GM12878 (cell line): ENCODE measurements at places on chromosomes 7 and 10.

GRCh38 chr10:33808475-33808874 is 474.0 kb upstream of the NRP1 start:
- no peak for DNase-seq

DNA sequence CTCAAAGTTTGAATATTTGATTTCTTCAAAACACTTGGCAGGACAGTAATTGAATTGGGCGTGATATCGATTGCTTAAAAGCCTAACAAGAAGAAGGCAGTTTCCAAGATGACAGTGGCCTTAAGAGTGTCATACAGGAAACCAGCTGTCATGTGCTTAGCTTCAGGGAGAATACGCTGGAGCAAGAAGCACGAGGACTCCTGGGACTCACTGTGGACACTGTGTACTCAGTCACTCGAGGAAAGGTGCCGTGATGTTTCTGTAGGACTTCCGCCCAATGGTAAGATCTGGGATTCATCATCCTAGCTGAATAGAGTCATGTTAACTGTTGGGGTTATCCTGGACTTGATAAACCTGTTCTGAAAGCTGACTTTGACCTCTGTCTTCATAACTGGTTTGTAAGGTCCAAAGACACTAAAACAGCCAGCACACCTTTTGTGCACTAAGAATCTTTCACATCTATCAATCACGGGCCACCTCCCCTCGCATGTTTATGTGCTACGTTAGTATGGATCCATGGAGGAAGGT is 113.5 kb downstream of the CELF2 start:
- DNase-seq: no peak

- no peak for DNase-seq
These were observed 514.8 kb downstream of the DNAJB6 start for GRCh38 chr7:157851501-157852067.

GRCh38 chr7:156379324-156380070 is 261.1 kb upstream of the RNF32 start:
- no peak for DNase-seq

- no peak for DNase-seq
These were observed 90.1 kb downstream of the PIP4K2A start for GRCh38 chr10:22624287-22624738.

GRCh38 chr7:107628461-107629064 is 32.1 kb upstream of the SLC26A4 start:
- DNase-seq: no peak

DNA sequence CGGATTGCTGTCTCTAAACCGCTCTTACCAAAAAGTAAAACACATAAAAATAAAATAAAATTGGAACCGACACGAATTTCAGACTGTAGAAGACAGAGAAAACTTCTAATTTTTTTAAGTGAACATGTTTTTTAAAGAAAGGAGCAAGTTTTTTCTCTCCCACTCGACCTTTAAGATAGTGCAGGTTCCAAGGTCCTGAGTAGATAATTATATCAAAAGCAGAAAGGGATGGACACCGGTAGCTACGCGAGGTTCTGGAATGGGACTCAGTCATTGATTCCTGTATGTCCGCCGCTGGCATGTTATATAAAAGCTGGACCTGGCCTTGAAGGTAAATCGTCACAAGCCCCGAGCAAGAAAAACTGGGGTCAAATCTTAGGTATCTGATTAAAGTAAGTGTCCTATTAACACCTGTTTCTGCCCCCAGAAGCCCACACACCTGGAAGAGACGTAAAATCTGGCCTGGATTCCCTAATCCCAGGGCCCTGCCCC is 462 bp upstream of the CISD1 start:
- DNase-seq: no peak

- no peak for DNase-seq
These were observed 105.5 kb upstream of the SGCE start for GRCh38 chr7:94761451-94761850.

DNA sequence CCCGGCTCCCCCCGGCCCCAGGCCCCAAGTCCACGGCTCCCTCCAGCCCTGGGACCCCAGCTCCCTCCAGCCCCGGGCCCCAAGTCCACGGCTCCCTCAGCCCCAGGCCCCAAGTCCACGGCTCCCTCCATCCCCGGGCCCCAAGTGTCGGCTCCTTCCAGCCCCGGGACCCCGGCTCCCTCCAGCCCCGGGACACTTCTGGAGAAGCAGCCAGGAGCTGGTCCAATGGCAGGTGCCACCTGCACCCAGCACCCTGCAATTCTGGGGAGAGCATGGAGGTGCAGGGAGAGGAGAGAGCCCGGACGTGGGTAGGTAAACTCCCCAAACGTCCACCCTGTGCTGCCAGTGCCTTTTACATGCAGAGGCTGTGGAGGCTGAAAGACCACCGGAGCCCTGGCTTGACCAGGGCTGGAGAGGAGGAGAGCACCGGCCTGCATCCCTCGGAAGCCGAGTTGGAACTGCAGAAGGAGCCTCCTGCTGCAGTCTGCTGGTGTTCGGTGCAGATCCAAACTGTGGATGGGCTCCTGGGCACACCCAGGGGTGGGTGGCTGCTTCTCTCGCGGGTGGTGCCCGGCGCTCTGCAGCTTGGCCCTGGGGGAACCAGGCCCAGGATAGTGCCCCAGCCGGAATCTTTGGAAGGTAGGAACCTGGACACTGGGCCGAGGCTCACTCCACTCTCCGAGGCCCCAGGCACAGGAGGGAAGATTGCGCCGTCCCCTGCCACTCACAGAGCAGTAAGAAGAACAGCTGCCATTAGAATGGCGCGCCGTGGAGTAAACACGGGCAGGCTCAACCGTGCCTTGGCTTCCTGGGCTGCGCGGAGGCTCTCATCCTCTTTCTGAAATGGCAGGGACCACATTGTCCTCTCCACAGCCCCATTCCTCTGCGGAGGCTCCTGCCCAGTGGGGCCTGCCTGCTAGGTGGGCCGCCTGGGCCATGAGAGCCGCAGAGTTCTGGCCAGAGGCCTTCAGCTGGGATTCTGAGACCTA is 14.7 kb downstream of the SHH start:
- no peak for DNase-seq

GRCh38 chr7:120873401-120873800 is 15.5 kb upstream of the TSPAN12 start:
- no peak for DNase-seq

GRCh38 chr7:49580761-49581160 is 192.7 kb upstream of the VWC2 start:
- DNase-seq: no peak

DNA sequence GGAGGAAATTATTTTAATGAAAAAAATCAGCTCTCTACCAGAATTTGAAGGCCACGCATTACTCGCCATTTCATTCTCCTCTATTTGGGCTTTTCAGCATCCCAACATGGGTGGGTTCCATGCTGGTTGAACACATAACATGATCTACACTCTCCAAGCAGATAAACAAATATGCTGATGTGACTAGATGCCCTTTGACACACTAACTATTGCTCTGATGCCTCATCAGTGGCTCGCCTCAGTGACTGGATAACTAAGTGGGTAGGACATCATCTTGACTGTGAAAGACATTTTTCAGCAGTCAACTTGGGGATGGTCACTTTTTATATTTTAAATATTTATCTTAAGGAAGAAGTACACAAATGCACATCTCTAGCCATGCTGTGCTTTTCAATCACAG is 113.9 kb upstream of the LAMB4 start:
- DNase-seq: no peak

GRCh38 chr10:1203216-1203615 is 147.0 kb downstream of the WDR37 start:
- no peak for DNase-seq

DNA sequence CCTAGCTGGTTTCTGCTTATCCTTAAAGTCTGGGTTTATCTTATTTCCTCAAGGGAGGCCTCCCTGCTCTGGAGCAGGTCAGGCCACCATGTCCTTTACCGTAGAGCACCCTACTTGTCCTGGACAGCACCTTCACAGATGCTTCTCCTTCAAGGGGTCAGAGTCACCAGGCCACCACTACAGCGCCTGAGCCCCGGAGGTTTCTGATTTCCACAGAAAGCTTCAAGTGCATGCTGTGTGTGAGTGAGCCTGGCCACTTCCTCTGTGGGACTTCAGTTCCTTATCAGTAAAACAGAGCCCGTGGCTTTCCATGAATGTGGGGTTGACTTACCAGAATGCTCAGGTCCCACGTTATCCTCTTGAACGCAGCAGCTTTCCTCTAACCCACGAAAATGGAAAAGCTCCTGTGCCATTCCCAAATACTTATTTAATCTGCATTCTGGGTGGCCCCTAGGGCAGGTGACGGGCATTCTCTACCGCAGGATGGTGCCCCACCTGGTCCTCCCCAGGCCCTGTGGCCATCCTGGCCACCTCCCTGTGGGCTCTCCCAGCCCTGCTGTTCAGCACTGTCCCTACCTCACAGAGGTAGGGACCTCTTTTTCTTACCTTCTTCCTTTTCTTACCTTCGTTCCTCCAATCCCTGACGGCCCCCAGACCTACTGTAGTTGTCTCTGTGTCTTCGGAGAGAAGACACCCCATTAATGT is 1.4 kb upstream of the DOCK1 start:
- DNase-seq: no peak

GRCh38 chr10:121497513-121498470 is 100.5 kb downstream of the FGFR2 start:
- no peak for DNase-seq

DNA sequence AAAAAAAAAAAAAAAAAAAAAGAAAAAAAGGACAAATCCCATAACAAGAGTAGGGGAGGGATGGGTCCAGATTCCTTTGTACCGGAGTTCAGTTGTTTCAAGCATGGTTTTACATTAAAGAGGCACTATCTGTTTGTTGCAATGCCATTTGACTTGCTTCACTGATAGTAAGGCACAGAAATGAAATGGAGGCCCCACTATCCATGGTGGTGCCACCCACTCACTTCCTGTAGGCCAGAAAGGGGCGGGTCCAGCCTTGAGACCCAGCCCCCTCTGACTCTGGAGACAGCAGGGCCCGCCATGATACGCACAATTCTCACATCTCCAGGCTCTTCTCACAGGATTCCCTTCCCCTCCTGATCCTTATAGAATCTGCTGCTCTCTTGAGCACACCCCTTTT is 100.0 kb downstream of the CLEC2L start:
- no peak for DNase-seq

GRCh38 chr10:103879409-103879808 is 24.0 kb upstream of the SH3PXD2A start:
- DNase-seq: no peak

DNA sequence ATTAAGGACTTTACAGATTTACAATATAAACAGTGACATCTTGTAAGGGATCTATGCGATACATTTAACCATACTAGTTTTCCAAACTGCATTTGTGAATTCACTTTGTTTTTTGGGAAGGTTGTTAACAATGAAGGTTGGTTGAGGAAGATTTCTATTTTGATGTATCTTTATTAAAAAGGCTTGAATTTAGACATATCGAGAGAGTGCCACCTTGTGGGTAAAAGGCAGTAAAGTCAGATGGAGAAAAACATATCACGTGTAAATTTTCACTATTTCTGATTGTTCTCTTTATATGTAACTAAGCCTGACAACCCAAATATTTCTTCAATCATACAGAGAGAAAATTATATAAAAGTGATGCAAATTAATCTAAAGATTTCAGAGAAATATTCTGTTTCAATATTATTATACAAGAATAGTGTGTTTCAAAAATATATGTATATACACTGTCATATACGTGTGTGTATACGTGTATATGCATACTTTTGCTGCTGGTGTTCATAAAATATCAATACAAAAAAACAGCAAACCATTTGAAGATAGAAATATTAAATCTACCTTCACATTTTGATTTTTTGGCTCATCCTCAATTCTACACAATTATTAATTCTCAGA is 988.6 kb downstream of the SORCS1 start:
- DNase-seq: no peak

GRCh38 chr7:5282543-5283316 is at the start of gene SLC29A4:
Gene SLC29A4 (plus strand): TSS chr7:5282943. CDS start chr7:5287817, 4,874 bp downstream.
- DNase-seq: no peak

DNA sequence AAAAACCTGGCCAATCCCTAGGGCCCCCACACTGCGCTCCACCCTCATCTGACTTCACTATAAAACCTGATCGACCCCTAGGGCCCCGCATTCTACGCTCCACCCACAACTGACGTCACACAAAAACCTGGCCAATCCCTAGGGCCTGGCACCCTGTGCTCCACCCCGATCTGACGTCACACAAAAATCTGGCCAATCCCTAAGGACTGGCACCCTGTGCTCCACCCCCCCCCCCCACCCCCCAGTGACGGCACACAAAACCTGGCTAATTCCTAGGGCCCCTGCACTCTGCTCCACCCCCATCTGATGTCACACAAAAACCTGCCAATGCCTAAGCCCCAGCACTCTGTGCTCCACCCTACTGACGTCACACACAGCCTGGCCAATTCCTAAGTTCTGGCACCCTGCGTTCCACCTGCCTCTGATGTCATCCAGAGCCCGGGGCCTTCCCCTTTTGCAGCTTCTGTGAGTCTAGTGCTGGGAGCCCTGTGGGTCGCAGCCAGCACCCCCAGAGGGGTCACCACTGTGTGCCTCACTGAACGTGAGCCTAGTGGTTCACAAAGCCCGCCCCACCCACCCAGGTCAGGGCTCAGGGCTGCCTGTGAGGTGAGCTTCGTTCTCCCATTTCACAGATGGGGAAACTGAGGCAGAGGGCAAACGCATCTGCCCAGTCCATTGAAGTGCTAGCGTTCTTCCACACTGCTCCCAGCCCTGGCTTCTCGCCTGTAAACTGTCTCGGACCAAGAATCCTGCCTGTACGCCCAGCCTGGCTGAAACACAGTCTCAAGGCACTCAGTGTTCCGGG is 40.6 kb downstream of the MICALL2 start:
- DNase-seq: no peak

GRCh38 chr7:138480527-138480926 is 20.5 kb downstream of the TRIM24 start:
- DNase-seq: no peak

GRCh38 chr7:126699707-126700106 is 553.0 kb downstream of the GRM8 start:
- no peak for DNase-seq

- DNase-seq: no peak
These were observed 44.3 kb upstream of the FAM180A start for GRCh38 chr7:135792866-135793265.

DNA sequence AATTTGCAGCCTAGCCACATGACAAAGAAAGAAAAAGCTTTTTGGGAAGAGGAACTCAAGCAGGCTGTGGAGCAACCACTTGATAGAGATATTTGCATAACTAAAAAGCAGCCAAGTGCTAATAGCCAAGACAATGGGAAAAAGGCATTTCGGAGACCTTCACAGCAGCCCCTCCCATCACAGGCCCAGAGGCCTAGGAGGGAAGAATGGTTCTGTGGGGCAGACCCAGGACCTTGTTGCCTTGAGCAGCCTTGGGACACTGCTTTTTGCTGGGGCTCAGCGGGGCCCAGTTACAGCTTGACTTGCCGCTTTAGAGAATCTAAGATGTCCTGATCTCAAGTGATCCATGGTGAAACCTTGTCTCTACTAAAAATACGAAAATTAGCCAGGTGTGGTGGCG is 38.5 kb downstream of the FAM149B1 start:
- DNase-seq: no peak

- no peak for DNase-seq
These were observed 54.2 kb downstream of the MET start for GRCh38 chr7:116726149-116726548.
